Activated CD4-positive, CD25-positive, alpha-beta regulatory T cell treated with anti-CD3 and anti-CD28 coated beads, Interleukin-2, amount 50 U/mL, for 24 hours (primary cell): ENCODE measurements at places on chromosomes 1 and 21.

DNA sequence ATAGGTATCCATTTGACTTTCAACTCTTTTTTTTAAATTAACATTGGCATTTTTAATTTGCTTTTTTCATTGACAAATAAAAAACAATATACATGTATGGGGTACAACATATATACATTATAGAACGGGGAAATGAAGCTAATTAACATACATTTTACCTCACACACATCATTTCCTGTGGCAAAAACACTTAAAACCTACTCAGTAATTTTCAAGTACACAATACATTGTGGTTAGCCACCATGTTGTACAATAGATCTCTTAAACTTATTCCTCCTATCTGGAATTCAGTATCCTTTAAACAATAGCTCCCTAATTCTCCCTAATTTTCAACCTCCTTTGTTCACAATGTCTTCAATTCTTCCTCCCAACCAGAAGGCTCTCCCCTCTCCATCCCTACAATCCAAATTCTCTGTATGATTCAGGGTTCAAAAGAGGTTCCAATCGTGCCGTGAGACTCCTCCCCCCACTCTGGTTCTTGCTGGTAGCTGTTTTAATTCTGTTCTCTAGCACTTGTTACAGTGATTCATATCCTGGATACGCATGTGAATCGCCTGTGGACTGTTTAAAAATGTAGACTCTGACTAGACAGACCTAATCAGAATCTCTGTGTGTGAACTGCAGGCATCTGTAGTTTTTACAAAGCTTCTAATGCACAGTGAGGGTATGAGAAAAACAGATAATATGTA, 87.6 kb upstream of the DUSP10 start:
- ATAC-seq, result peak; percentile 97

DNA sequence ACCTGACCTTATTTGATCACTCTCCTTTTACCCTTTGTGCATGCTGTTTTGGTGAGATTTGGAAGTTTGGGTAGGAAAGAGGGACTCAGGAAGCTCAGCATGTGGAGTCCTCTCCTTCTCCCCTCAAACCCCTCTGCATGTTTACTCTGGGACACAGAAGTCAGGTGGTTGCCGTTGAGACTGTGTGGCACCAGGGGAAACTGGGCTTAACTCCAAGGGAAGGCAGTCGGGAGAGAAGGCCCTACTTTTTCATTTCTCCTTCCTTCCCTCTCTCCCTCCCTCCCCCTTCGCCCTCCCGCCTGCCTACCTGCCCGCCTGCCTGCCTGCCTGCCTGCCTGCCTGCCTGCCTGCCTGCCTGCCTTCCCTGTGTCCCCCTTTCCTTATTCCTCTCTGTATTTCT, 34.8 kb upstream of the TTC22 start:
- no peak for ATAC-seq

DNA sequence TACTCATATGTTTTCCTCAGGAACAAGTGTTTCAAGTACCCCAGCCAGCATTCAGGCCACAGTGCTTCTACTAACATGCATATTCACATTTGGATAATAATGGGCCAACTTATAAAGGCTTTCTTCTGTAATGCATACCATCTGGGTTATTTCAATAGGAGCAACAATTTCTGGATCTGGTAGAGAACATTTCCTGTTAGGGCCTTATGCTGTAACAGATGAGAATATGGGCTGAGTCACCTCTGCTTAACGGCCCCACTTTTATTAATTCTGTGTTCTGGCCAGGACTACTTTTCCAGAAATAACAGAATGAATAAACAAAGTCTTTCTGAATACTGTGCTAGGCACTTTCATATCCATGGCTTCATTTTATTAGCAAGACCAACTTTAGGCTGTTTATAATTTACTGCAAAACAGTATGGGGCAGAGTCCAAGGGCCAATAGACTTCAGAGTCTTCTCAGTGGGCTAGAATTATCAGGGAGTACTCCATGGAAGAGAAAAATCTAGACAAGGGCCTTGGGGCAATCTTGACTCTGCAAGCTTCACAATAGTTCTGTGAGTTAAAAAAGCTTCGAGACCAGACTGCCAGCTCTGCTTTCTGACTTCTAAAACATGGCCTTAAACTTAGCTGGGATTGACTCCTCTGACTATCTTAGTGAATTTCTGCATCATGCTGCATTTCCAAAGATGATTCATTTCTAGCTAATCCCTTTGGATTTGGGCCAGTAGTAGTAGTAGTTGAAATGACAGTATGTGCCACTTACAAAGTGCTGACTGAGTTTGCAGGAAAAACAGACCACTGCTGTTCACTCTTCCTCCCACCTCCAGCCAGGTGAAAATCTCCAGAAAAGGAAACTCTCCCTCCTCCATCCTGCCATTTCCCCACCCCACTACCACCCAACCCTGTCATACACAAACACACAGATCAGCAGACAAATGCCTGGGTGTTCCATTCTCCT, 8.2 kb upstream of the SSX2IP start:
- no peak for ATAC-seq

- ATAC-seq, result no peak
Measured at GRCh38 chr21:35635261-35635660, 425.1 kb downstream of the SETD4 start.

DNA sequence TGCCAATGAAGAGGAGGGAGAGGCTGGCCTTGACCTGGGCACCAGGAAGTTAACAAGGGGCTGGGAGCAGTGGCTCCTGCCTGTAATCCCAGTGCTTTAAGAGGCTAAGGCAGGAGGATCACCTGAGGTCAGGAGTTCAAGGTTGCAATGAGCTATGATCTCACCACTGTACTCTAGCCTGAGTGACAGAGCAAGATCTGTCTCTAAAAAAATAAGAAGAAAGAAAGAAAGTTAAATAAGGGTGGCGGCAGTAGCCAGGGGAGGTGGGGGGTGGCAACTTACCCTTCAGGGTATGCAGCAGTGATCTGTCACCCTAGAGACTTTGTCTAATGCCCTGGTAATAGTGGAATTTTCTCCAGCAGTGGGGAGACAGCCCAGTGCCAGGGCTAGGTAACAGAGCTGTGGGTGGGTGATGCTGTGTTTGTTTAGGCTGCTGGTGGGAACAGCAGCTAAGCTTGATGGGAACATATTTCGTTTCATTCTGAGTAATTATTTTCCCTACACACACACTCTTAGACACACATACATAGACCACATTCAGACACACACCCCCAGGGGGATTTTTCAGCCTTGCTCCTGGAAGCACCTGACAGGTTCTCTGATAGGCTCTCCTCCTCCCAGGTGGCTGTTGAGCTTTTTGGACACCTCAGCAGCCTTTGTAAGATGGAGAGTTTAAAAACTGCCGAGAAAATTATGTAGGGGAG, 11.3 kb upstream of the SYT6 start:
- no peak for ATAC-seq

- no peak for ATAC-seq
Measured at GRCh38 chr1:15916417-15916816, 59.5 kb downstream of the ZBTB17 start.

DNA sequence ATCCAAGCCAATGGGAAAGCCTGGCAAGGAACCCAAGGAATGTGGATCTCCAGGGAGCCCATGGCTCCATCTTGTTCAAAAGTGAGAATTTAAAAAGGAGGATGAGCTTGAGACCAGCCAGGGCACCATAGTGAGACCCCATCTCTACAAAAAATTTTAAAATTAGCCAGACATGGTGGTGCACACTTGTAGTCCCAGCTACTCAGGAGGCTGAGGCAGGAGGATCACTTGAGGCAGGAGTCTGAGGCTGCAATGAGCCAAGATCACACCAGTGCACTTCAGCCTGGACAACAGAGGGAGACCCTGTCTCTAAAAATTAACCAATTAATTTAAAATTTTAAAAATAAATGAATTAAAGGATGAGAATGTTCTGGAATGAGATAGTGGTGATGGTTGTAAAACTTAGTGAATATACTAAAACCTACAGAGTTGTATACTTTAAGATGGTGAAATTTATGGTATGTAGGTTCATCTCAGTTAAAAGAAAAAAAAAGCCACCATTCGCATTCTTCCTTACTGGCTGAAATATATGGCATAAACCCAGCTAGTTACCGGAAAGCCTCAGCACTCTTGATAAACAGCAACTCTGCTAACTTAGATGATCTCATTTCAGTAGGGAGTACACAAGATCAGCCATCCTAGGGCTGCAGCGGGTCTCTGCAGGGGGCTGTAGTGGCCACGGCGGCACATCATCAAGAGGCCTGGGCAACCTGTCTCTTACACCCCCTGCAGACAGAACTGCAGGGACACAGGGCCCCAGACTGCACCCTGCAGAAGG, 48.3 kb upstream of the H6PD start:
- no peak for ATAC-seq

- no peak for ATAC-seq
Measured at GRCh38 chr1:153526132-153526543, 9.7 kb downstream of the S100A6 start.

DNA sequence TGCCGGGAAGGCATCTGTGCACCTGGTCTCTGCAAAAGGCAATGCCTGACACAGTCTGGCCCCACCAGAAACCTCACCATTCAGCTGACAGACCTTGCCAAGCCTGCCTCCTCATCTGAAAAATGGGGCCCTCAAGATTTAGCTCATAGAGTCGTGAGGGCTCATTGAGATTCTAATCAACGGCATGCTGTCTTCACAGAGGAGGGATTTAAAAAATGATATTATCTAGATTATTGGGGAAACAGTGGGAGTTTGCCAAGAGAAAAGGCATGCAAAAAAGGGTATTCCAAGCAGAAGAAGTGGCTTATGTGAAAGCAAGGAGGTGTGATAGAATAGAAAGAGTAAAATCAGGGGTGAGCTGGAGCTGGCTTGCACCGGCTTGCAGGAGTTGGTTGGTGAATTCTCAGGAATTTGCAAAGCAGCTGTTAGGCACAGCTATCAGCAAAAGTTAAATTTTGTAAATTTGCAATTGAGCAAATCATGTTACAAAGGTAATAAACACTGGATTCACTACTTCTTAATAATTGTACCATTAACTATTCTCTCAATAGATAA, 91.7 kb upstream of the WNT4 start:
- no peak for ATAC-seq

DNA sequence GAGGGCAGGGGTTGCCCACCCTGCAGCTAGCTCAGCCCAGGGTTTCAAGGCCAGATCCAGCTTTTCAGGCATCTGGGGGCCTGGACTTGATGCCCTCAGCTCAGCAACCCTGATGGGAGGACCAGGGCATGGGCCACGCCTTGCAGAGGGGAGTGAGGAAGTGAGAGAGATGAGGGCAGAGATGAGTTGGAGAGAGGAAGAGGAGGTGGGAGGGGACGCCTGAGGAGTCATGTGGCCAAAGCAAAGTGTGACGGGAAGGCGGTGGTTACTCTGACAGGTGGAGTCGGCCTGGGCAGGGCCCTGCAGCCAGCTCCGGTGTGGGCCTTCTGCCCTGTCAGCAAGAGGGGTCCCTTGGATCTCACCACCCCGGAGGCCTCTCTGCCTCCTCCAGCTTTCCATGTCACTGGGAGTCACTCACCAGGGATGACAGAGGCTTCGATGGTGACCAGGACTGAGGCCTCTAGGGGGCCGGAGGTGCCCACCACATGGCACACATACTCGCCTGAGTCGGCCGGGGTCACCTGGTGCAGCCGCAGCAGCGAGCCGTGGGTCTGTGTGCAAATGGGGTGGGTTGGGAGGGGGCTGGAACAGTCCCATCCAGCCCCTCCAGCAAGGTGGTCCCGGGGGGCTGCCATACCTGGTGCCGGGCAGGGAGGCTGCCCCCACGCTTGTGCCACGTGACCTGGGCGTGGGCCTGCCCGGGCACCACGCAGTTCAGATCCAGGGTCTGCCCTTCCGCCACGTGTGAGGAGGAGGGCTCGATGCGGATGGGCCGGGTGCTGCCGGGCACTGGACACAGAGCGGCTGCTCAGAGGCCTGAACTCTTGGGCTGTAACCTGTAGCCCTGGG, 40.4 kb downstream of the LDLRAD2 start:
- peak; percentile 30 for ATAC-seq

- ATAC-seq, result no peak
Measured at GRCh38 chr1:151620286-151620685, 8.4 kb downstream of the SNX27 start.

DNA sequence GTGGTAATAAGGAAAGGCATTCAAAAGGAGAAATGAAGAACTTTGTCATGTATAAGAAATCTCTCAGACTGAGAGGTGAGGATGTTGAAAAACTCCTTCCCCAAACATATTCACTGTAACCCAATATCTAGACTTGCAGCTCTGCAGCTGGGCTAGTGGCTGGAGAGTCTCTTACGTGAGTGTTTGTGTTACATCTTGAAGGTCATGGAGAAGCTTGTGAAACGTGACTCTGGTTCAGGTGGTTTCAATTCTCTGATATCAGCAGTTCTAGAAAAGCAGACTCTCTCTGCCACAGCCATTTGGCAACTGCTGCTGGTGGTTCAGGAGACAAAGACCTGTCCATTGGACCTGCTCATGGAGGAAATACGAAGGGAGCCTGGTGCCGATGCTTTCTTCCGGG, 55.0 kb upstream of the EPHA8 start:
- ATAC-seq, result no peak

- no peak for ATAC-seq
Measured at GRCh38 chr1:43843684-43844083, 89.9 kb upstream of the ARTN start.

GRCh38 chr1:71390518-71390917, 309.7 kb upstream of the ZRANB2 start:
- ATAC-seq, result no peak

DNA sequence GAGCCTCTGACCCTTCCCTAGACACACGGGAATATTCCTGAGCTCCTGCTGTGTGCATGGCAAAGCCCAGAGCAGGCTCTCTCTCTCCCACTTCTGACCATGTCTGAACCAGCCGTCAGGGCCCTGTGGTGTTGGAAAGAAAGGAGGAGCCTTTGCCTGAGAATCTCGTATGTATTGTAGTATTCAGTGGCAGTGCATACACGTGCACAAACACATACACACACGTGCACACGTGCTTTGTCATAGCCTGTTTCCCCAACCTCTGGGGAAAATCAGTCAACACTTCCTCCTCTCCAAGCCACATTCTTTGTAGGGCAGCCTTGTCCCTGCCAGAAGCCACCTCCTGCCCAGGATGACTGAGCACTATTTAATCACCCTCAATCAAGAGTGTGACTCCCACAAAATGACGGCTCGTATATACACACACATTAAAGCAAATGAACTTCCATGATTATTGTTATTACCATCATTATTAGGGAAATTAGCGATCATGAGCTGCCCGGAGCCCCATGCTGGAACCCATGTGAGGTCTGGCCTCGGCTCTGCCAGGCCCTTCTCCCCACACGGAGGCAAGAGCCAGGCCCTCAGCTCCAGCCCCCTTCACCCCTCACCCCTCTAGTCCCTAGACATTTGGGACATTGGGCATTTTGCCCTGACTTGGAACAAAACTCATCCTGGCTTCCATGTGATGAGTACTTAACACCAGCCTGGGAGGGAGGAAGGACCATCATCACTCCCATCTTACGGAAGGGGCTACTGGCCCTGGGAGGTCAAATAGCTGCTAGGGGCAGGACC, 331.9 kb downstream of the NPHP4 start:
- ATAC-seq, result no peak

DNA sequence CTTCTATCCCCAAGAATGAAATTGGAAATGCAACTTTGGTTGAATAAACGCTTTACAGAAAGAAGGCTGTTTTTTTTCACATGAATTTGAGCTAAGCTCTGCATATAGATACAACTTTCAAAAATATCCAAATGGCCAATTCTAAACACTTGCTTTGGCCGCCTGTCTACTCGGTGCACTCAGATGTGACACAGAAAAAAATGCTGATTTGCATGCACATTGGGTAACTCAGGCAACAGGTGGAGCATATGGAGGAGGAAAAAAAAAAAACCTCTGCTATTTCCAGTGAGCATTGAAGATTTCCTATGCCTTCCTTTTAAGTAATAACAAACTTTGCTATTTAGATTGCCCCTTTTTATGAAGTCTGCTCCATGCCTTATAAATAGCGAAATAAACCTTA, 262.5 kb downstream of the GRIK1 start:
- no peak for ATAC-seq

- no peak for ATAC-seq
Measured at GRCh38 chr1:110620250-110620615, 14.1 kb upstream of the KCNA2 start.

GRCh38 chr1:160997323-160998038, 23.5 kb downstream of the F11R start:
- ATAC-seq, result peak; percentile 65
